ENCODE measurements at places on chromosomes 5 and 9.

GRCh38 chr9:14030375-14031059, 283.4 kb downstream of the NFIB start:
- DNase-seq = no peak

DNA sequence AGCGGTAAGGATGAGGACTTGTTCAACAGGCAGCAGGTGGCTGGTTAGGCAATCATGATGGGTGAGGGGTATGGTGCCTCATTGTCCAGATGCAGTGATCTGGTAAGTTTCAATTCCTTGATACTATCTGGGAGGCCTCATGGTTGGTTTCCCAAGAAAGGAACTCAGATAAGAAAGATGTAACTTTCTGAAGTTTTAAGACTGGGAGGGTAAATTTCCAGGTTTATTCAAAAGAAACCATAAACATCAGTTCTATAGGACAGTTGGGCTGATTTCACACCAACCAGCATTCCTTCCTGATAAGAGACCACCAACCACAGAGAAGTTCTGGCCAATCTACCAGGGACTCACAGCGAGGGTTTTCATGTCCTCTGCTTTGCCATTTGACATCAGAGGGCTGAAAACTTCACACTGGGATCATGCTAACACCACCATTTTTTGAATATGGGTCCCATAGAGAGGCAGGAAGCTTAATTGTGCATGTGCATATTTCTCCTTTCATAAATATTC, 773 bp upstream of the AGGF1 start:
- no peak for DNase-seq

GRCh38 chr5:147753765-147754164, 28.8 kb downstream of the JAKMIP2 start:
- DNase-seq = no peak

- DNase-seq = no peak
These were observed 54.1 kb downstream of the ERMP1 start for GRCh38 chr9:5778805-5779204.

DNA sequence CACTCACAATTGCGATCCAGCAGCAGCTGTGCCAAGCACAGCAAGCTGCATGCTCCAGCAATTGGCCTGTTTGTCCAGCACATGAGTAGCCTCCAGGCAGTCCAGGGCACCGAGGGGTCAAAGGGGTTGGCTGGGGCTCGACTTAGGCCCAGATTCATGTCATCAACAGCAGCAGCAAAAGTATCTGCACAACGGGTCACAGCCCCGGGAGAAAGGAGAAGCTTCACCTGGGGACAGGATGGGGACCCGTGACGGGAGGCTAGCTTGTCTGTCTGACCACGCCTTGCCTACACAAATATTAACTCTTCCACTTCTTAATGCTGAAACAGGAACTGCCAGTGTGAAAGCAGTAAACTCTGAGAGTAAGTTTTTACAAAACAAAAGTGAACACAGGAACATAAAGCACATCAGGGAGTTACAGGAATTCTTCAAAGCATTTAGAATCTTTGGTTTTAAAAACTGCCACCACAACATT, 191.2 kb downstream of the PIK3R1 start:
- no peak for DNase-seq

DNA sequence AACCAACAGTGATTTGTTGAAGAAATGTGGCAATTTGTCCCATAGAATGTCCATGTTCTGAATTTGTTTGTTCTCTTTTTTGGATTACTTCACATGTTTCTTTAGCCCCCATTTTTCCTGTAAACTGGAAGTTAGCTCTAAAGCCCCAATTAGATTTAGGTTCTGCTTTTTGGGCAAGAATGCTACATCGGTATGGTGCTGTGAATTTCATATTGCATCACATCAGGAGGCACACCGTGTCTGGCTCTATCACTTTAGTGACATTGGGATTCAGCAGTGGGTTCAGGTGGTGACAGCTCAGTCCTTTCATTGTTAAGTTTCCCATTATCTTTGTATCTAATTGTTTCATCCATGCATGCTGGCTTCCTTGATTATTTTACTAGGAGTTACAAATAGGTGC, 27.9 kb downstream of the ADGRV1 start:
- no peak for DNase-seq

DNA sequence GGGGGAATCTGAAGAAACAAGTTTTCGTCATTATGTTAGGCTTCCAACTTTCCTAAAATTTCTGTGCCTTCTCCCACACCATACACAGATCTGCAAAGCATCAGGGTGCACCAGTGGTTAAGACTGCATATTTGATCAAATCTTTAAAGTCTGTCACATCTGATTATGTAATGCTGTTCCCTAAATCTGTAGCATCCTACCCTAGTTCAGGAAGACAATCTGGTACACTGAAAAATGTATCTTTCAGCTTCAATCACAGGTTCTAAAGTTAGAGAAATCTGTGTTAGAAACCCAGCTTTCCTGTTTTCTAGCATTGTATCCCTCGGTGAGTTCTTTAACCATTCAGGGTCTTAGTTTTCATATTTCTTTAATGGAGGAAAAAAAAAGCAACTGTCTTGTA, 3.9 kb downstream of the SSBP2 start:
- no peak for DNase-seq

DNA sequence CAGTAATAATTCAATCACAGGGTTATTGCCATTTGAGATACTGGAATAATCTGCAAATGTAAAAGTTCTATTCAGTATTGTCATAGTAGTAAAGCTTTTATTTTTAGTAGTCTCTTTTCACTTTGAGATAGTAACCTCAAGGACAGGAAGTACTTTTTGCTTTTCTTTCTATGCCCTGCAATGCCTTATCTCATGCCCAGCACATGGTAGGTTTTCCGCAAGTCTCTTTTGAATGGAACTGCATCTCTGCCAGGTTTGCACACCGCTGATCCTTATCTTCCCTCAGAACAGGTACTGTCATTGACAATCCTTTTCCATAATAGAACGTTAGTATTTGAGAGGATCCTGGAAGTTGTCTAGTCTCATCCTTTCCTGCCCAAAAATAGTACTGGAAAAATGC, 91.8 kb upstream of the IFNK start:
- no peak for DNase-seq

DNA sequence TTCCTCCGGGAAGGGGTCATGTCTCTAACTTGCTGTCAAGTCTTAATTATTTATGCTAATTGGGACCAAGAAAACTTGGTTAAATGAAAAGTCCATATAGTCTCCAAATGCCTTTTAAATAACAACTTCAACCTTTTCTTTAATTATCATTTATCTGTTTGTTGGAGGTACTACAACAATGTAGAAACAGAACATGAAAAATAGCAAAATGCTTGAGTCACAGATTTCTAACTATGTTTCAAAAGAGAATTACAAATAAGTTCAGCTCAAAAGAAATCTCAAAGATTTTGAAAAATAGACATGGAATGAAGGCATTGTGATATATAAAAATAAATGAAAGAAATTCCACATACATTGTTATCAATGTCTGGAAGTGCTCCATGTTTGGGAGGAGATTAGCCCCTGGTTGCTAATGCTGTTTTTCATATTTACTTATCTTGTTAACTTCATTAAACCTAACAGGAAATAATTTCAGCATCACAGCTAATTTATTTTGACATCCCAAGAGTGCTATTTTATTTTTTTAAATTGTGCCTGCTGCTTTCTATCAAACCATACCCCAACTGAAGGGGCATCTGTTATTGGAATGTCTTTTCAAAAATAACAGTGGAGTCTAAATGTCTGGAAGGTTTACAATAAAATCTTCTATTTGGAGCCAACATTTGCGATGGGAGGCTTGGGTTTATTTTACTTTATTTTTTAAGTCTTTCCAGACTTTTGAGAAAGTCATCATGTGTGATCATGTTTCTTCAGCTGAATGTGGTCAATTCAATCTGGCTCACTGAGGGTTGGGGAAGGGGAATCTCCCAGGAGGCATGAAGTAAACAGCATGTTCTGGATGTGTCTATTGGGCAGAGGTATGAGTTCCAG, 53.1 kb upstream of the ANKRD55 start:
- no peak for DNase-seq

DNA sequence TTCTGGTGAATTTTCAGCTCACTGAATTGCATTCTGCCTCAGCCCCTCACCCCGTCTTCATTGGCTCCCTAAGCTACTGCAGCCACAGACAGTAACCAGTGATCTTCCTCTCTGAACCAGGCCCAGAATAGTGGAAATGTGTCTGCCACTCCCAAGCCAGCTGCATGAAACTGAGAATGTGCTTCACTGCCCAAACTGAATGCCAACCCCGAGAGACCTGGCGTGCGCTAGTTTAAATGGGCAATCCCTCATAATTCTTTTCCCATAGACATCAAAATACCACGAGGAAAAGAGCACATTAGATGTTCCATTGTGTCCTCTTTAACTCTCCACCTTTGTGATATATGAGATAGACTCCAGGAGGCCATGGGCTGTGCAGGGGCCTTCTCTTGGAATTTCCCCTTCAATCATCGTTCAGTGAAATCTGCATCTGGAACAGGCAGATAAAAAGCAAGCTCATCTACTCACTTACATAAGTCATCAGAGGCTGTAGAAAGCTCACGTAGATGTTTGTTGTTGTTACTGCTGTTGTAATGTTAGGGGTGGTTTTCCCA, 320.2 kb downstream of the NFIB start:
- no peak for DNase-seq

GRCh38 chr5:167063788-167064187, 1227.7 kb upstream of the WWC1 start:
- no peak for DNase-seq

GRCh38 chr5:145797336-145797735, 37.8 kb downstream of the PRELID2 start:
- no peak for DNase-seq
